PC-9 (cell line): ENCODE measurements at places on chromosomes 5 and 9.

- H3K27ac ChIP-seq = no peak overlapping the region
- H3K4me3 ChIP-seq = no peak overlapping the region
- no peak for DNase-seq
- H3K4me1 ChIP-seq = no peaks in the 10 kb centered on the region
- no peaks in the 10 kb centered on the region for H3K36me3 ChIP-seq
- H3K27me3 ChIP-seq = no peaks in the 10 kb centered on the region
Measured at GRCh38 chr9:87233431-87233830, 264.2 kb upstream of the DAPK1 start.

GRCh38 chr5:62649476-62650113, 71.0 kb downstream of the LRRC70 start:
- DNase-seq = no peak
- no peak overlapping the region for H3K27ac ChIP-seq
- no peak overlapping the region for H3K4me3 ChIP-seq
- H3K36me3 ChIP-seq = no peaks in the 10 kb centered on the region

DNA sequence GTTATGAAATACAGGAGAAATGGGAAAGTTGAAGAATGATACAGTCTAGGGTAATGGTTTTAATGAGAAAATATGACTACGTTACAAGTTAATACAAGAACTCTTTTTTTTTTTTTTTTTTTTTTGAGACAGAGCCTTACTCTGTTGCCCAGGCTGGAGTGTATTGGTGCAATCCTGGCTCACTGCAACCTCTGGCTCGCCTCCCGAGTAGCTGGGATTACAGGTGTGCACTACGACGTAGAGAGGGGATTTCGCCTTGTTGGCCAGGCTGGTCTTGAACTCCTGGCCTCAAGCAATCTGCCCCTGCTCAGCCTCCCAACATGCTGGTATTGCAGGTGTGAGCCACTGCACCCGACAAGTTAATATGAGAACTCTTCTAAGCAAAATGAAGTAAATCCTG, 77.1 kb upstream of the SELENOP start:
- H3K36me3 ChIP-seq = no peaks in the 10 kb centered on the region
- no peak overlapping the region for H3K27ac ChIP-seq
- H3K4me1 ChIP-seq = peaks cover 8% of the 10 kb centered on the region

DNA sequence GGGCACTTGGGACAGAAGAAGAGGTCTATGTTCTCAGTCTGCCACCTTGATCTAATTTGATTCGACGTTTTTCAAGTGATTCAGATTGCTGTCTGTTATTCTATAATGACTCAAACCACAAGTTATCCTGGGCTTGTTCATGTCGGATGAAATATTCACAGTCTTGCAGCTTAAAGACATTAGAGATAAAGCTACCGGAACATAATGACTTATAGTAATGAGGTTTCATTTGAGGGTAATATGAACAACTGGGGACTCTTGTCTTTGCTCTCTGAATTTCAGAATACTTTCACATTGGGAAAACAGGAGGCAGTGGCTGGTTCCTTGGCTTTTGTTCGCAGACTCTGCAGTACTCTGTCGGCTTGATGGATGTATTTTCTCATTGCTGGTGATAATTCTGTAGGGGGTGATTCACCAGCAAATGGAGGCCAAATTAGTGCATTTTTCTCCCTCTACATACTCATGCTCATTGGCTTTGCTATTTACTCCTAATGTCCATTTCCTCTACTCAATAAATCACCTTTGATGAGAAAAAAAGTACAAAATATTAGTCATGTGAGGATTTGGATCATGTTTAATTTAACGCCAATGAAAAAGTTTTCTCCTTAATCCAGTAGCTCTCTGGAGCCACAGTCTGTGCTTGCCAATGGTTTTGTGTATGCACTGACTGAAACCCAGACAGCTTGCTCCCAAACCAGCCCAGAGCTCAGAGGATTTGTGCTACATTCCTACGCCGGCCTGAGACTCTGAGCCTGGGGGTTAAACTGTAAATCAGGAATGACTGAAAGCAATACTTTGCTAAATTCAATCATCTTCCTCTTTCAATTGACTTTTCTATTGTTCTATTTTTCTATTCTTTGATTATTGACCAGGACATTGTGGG, 154.7 kb upstream of the ANKH start:
- H3K36me3 ChIP-seq = no peaks in the 10 kb centered on the region
- H3K27ac ChIP-seq = no peak overlapping the region
- DNase-seq = no peak
- H3K4me1 ChIP-seq = no peaks in the 10 kb centered on the region

DNA sequence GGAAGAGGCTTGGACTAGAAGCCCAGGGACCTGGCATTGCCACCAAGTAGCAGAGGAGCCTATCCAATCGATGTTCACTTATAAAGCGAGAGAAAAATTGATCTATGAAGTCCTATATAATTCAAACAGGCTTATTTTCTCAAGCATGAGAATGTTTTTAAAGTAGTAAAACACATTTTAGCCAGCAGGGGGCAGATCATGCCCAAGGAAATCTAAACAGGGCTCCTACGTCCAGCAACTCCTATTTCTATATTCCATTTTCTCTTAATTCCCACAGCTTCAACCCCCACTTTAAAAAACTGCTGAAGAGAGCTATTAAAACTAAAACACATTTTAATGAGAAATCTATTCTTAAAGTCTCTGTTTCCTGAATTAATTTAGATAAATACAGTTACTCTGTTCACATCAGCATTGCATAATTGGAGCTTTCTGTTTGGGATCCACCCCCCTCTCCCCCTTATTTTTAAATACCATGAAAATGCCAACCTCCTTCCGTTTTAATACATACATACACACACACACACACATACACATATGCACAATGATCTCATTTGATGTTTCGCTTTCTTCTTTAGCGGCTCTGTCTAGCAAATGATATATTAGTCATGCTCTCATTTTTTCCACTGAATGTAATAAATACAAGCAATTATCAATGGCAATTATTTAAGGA, 144.9 kb downstream of the MYO10 start:
- no peaks in the 10 kb centered on the region for H3K27me3 ChIP-seq
- H3K36me3 ChIP-seq = no peaks in the 10 kb centered on the region
- no peak overlapping the region for H3K27ac ChIP-seq
- no peaks in the 10 kb centered on the region for H3K4me1 ChIP-seq

GRCh38 chr5:120446901-120447300, 17.2 kb upstream of the PRR16 start:
- H3K4me1 ChIP-seq = no peaks in the 10 kb centered on the region
- no peak overlapping the region for H3K4me3 ChIP-seq
- H3K36me3 ChIP-seq = no peaks in the 10 kb centered on the region
- no peak for DNase-seq

- H3K27me3 ChIP-seq = no peaks in the 10 kb centered on the region
- DNase-seq = no peak
- no peak overlapping the region for H3K27ac ChIP-seq
- no peak overlapping the region for H3K4me3 ChIP-seq
- no peaks in the 10 kb centered on the region for H3K36me3 ChIP-seq
- no peaks in the 10 kb centered on the region for H3K4me1 ChIP-seq
Measured at GRCh38 chr5:140145818-140146522, 20.2 kb downstream of the IGIP start.

- no peaks in the 10 kb centered on the region for H3K4me1 ChIP-seq
- 0 out of 2 replicates have a peak, but pooled peaks cover 7% of the 10 kb centered on the region for H3K27me3 ChIP-seq
- no peak overlapping the region for H3K4me3 ChIP-seq
- no peaks in the 10 kb centered on the region for H3K36me3 ChIP-seq
- no peak overlapping the region for H3K27ac ChIP-seq
- DNase-seq = peak; percentile 68
Measured at GRCh38 chr5:6201631-6202030, 176.7 kb downstream of the MED10 start.

DNA sequence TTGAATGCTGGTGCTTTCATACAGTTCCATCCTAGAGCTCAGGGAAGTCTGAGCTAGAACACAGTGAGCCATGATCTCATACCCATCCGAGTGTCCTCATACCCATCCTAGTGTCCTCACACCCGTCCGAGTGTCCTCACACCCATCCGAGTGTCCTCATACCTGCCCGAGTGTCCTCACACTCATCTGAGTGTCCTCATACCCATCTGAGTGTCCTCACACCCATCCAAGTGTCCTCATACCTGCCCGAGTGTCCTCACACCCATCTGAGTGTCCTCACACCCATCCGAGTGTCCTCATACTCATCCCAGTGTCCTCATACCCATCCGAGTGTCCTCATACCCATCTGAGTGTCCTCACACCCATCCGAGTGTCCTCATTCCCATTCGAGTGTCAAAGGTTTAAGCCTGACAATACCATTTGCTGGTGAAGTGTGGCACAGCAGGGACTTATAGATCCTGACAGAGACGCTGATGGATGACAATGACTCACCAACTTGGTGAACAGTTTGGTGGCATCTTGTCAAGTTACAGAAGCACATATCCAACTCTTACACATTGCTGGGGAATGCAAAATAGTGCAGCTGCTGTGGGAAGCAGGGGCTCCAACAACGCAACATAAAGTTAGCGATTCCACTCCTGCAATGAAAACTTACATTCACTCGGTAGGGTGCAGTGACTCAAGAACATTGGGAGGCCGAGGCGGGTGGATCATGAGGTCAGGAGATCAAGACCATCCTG, 77.0 kb upstream of the COL5A1 start:
- no peak overlapping the region for H3K27ac ChIP-seq
- H3K4me3 ChIP-seq = no peak overlapping the region
- no peaks in the 10 kb centered on the region for H3K36me3 ChIP-seq
- H3K27me3 ChIP-seq = peaks cover 66% of the 10 kb centered on the region
- no peak for DNase-seq

DNA sequence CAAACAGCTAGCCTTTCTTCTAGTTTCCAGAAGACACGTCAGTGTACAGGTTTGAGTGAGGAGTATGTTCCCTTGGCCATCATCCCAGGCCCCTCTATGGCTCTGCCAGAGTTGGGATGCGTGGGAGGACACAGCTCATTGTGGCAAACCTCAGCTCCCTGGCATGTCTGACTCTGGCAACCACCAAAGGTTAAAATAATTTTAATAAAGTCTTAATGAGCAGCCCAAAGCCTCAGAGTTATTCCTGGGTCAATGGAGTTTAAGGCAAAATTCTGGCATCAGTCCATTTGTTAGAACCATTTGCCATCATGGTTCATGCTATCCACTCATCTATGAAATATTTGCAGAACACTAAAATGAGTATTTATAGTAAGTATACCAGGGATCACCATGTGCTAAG, 79.8 kb upstream of the PAPPA start:
- H3K27ac ChIP-seq = no peak overlapping the region
- no peak for DNase-seq
- no peaks in the 10 kb centered on the region for H3K4me1 ChIP-seq
- no peaks in the 10 kb centered on the region for H3K36me3 ChIP-seq

DNA sequence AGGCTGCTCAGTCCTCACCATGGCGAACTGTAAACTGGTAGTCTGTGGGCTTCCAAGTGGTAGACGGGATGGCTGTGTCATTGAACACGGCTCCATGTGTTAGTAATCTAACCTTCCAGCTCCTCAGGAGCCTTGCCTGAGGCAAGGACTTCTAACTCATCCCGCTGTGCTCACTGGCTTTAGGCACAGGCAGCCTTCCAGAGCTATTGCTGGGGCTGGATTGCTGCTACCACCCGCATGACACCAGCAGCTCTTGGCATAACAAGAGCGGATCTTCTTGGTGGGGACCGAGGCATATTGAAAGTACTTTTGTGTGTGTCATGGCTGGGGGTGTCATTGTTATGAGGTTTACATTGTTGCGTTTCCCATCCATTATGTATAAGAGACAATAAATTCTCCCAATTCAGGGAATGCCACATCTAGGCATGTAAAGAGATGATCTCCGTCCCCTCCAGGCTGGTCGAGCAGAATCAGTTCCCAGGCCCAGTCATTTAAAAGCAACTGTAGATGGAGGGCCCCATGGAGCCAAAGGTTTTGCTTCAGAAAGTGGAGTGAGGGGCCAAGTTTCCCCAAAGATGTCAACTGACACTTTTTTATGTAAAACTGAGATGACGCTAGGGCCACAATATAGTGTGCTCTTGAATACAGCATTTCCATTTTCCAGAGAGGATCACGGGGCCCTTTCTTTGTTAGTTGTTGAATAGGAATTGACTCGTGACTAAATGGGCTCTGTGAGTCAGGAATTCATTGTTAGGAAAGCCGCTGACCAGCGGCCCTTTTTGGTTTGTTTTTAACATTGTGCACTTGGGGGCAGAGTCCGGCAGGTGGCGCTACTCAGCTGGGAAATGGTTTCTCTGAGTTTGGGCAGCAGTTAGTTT, 759.5 kb downstream of the TAF11L14 start:
- H3K4me1 ChIP-seq = no peaks in the 10 kb centered on the region
- H3K27ac ChIP-seq = no peak overlapping the region
- DNase-seq = peak; percentile 80
- no peaks in the 10 kb centered on the region for H3K36me3 ChIP-seq
- H3K4me3 ChIP-seq = no peak overlapping the region
- H3K27me3 ChIP-seq = no peaks in the 10 kb centered on the region
